ENCODE measurements at places on chromosomes 1 and 21. TPM values are rescaled to one million over a fixed set of nuclear protein-coding genes. Genes with fewer than 3 reads are reported as not detected.

GRCh38 chr21:41526478-41527087, 18.6 kb upstream of the TMPRSS2 start:
- no peak overlapping the region for H3K27ac ChIP-seq
- no peak overlapping the region for H3K4me3 ChIP-seq
- H3K36me3 ChIP-seq = no peaks in the 10 kb centered on the region
- peaks cover 28% of the 10 kb centered on the region for H3K27me3 ChIP-seq
- peaks cover 13% of the 10 kb centered on the region for H3K4me1 ChIP-seq
- no peak for DNase-seq

The SPATA45 gene
- total RNA-seq = not detected

The WNT2B gene
- total RNA-seq = 0.13 TPM

DNA sequence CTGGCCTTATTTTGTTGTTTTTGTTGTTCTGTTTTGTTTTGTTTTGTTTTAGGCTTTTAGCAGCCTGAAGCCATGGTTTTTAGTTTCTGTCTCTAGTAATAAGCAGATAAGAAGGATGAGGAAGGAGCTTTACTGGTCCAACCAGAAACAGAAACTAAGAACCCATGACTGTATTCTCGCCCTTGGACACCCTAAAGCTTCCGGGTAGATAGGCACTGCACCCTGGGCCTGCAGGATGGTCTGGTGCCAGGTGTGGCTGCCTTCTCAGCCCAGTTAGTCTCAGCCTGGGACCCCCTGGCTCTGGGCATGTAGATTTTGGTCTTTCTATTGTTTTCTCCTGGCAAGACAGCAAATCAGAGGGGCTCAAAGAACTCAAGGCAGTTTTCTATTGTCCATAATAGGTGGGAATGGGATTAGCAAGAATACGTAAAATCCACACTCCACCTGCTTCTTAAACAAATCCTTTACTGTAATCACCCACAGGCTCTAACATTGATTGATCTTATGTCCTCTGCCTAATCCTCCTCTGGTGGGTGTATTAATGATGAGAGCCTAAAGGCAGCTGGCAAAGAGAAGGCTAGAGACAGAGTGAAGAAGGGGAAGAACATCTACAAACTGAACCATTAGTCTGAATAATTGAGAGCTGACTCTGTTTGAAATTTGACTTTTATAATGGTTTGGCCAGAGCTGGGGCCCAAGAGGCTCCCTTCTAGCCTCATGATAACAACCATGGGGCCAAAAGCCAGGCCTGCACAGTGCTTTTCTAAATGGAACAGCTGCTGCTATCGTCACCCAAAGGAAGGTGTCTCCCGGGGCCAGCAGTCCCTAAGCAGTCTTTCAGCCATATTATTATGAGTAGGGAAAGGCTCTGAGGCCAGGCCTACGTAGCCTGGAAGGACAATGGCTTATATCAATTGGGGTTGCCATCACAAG, 106.8 kb upstream of the ATP1A1 start:
- H3K27me3 ChIP-seq = no peaks in the 10 kb centered on the region
- no peak for DNase-seq
- no peak overlapping the region for H3K4me3 ChIP-seq
- H3K27ac ChIP-seq = no peak overlapping the region
- peaks cover 11% of the 10 kb centered on the region for H3K4me1 ChIP-seq

The FAM43B gene
- not detected for total RNA-seq

DNA sequence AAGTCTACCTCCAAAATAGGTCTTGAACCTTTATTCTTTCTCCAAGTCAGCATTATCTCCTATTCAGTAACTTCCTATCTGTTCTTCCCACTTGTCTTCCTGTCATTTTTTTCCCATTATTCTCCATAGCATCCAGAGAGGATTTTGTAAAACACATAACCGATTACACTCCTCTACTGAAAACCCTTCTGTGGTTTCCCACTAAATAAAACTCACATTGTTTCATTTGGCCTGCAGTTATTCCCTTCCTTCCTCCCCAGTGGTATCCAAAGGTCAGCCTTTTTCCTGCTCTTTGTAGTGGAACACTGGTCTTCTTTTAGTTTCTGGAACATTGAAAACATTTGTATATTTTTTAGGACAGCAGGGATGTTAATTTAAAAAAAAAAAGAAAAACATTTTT, 266.0 kb downstream of the GPR52 start:
- no peak overlapping the region for H3K27ac ChIP-seq
- no peak overlapping the region for H3K4me3 ChIP-seq
- no peaks in the 10 kb centered on the region for H3K27me3 ChIP-seq
- no peak for DNase-seq
- peaks cover 2% of the 10 kb centered on the region for H3K36me3 ChIP-seq
- H3K4me1 ChIP-seq = no peaks in the 10 kb centered on the region

GRCh38 chr1:70811815-70812214, 235.8 kb downstream of the PTGER3 start:
- no peak overlapping the region for H3K4me3 ChIP-seq
- no peaks in the 10 kb centered on the region for H3K27me3 ChIP-seq
- no peak for DNase-seq
- H3K27ac ChIP-seq = no peak overlapping the region

All from T-helper 17 cell (primary cell).